ENCODE measurements at places on chromosomes 7 and 10.

- no peak for DNase-seq
Observed at GRCh38 chr10:3766046-3766756, 18.8 kb downstream of the KLF6 start.

DNA sequence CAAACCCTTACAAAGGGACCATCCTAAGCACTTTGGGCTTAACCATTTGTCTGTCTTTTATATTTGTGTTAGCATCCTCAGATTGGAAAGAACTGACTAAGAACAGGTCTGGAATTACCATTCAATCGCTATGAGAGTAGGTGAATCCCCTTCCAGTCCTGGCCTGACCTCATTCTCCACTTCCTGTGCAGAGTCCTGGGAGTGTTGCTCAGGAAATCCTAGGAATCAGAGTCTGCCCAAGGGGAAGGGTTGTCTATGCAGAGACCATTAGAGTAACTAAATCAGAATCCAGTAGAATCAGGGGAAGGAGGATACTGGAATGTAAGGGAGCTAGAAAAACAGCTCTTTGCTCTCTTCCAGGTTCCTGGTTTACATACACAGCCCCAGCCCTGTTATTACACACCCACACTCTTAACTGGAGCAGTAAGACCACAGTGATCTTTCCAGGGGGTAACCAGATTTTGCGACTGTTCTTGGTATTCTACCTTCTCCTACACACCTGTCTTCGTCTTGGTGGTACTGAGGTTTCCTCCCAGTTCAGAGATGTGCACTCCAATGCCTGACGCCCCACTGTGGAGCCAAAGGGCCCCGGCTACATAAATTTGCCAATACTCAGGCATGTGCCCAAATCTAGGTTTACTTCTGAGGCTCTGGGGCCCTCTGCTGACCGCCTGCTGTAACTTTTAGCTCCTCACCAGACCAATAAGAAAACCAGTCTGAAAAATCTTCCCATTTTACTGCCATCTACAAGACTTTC lies 103.7 kb downstream of the RNF216 start:
- DNase-seq = peak; percentile 59

- no peak for DNase-seq
Observed at GRCh38 chr7:67743501-67743900, 746.9 kb downstream of the TYW1 start.

DNA sequence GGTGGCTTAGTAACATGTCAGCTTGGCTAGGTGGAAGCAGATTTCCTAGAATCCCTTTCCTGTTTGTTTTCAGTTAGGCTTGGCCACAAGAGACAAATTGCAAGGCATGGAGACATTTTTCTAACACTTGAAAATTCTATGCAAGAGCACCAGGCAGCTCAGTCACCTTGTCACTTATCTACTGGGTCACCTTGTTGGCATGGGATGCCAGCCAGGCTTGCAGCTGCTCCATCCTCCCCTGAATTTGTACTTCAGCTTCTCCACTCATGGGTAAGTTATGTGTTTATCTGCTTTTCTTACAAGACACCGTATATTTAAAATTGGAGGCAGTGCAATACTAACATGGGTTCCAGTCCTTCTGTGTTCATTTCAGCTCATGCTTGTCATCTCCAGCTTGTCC lies 40.2 kb upstream of the CCSER2 start:
- no peak for DNase-seq

- DNase-seq = no peak
Observed at GRCh38 chr10:53477313-53477675, 704.7 kb upstream of the MBL2 start.

GRCh38 chr10:17479015-17479615 lies 24.7 kb upstream of the ST8SIA6 start:
- DNase-seq = no peak

DNA sequence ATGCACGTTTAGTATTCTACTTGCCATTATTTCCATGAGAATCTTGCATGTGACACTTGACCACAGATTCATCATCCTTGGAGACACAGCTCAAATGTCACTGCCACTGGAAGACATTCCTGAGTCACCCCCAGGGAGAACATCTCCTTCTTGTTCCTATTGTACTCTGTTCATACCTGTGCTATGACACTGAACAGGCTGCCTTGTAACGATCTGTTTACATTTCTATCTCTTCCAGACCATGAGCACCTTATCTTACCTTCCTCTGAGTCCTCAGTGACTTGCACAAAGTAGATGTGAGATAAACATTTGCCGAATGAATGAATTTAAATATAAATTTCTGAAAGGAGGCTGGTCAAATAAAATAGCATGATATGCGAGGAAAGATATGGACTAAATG lies 331.9 kb upstream of the LRRN3 start:
- DNase-seq = no peak

All from NCI-H2171 (cell line).